ENCODE measurements at places on chromosomes 3 and 15.

- DNase-seq: no peak
These were observed 179.9 kb upstream of the PFN2 start for GRCh38 chr3:150150633-150151032.

DNA sequence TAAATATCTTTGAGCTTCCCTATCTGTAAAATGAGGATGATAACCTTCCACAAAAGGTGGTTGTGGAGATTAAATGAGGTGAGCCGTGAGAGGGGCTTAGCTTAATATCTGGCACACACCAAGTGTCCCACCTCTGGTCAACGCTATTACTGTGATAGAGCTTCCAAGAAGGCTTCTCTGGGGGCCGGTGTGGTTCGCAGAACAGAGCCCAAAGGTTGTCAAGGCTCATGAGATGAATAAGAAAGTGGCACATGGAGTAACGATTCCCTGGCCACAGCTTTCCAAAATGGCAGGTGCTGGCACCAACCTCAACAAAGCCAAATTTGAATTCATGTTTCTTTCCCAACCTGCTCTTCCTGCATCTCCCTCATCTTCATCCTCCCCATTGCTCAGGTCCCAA, 10.4 kb downstream of the KY start:
- no peak for DNase-seq

DNA sequence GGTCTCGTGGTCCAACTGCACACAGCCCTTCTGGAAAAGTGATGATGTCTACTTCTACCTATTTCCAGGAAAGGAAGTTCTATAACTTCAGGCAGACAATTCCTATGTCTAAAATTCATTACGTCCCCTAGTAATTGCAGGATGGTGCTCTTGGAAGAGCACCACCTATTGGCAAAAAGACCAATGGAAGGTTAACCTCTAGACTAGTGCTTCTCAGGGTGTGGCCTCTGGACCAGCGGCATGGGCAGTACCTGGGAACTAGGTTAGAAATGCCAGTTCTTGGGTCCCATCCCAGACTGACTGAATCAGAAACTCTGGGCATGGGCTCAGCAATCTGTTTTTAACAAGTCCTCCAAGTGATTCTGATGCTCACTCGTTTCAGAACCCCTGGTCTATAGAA, 258.3 kb upstream of the ICE2 start:
- DNase-seq: no peak

DNA sequence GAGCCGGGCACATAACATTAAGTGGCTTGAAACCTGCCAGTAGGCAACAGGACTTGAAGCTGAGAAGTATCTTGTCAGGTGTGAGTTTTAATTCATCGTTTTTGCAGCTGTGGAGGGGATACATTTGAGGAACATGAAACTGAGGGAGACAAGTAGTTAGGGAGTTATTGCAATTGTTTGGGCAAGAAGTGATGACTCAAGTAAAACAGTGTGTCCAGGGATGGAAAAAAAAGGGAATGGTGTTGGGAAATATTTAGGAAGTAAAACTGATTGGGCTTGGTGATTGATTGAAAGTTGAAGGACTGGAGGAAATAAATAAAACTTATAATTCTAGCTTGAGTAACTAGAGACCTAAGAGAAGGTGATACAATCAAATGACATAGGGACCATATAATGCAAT, 85.5 kb downstream of the NCEH1 start:
- no peak for DNase-seq

- DNase-seq: no peak
These were observed 44.5 kb downstream of the CTDSPL2 start for GRCh38 chr15:44471885-44472455.

GRCh38 chr3:31831591-31831990, 149.5 kb downstream of the OSBPL10 start:
- DNase-seq: no peak

- no peak for DNase-seq
These were observed 1.3 kb downstream of the STT3B start for GRCh38 chr3:31534065-31534425.

GRCh38 chr15:82146990-82147461, 101.2 kb upstream of the MEX3B start:
- DNase-seq: no peak

- DNase-seq: no peak
These were observed 78.9 kb upstream of the TTC14 start for GRCh38 chr3:180523040-180523439.

DNA sequence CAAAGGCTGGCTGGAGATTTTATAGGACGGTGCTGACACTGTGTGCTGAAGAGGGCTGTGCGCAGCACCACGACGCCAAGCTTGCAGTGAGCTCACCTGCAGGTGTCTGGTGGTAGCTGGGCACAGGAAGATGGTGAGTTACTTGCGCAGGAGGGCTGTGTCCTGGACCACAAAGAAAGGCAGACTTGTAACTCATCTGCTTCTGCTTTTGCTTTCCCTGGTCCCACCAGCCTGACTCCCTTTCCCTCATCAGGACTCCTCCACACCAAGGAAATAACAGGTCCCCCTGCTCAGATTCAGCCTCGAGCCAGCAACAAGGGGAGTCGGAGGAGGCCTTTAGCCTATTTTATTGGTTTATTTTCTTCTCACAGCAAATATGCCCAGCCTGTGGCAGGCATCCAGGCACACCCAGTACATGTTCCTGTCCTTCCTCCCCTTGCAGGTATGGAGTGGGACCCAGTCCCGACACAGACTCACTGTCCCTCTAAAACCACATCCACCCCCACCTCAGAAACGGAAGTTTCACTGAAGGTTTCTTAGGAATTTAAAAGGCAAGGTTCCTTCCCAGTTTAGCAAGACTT, 35.6 kb upstream of the FLNB start:
- no peak for DNase-seq

- no peak for DNase-seq
These were observed 322.3 kb downstream of the ARRDC4 start for GRCh38 chr15:98282656-98283332.

DNA sequence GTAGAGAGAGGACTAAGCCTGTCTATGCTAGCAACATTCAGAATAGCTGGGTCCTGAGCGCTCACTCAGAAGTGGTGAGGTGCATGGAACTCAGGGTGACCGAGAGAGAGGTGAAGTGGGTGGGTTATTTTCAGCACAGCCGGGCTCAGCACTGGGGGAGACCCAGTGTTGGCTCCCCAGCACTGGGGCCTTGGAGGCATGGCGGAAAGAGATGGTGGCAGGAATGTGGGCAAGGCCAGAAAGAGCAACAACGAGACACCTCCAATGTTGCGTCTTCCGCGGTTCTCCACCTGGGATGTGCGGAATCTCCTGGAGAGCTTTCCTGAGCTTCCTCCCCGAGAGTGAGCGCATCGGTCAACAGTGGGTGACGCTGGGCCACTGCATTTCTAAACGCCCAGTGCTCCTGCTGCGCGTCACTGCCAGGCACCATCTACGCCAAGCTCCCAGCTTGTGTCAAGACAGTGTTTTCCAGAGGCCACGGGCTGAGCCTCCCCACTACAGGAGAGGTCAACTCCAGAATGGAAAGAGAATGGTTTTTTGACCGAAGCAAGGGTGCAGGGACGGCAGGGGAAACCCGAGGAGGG, 148.4 kb downstream of the ADAMTS17 start:
- no peak for DNase-seq

GRCh38 chr3:128253150-128253549, 99.9 kb downstream of the EEFSEC start:
- no peak for DNase-seq

DNA sequence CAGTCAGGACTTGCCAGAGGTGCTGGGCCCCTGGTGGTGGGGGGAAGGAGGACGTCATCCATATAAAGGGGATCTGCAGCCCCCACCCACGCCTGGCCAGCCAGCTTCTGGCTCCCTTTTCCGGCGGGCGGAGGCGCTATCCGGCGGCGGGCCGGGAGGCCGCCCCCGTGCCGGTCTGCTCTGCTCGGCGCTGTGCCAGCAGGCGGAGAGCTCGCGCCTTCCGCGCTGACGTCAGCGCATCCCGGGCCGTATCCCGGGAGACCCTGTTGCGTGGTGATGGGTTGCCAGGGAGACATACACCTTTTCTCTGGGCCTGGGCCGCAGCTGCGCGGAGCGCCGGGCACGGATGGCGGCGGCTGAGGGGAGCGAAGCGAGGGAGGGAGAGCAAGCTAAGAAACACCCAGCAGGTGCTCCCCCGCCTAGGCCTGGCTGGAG, 1.1 kb downstream of the FAM131A start:
- DNase-seq: peak; percentile 56

GRCh38 chr15:73927476-73928240, 1.4 kb downstream of the LOXL1 start:
- no peak for DNase-seq

DNA sequence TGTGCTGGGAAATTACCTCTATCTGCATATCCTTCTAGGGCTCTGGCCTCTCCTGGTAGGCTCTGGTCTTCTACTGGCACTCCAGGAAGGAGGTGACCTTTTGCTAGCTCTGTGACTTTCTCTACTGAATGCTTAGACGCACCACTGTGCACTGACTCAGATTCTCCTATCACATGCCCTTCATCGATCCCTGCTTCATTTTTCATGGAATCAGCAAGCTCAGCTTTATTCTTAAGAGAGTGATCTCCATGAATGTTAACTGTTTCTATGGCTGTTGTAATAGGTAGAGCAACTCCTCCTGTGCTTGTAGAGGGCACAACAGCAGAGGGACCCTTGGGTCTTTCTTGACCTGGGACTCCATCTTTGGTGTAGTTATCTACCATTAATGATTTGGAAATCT, 106.6 kb downstream of the MAP4 start:
- DNase-seq: no peak

DNA sequence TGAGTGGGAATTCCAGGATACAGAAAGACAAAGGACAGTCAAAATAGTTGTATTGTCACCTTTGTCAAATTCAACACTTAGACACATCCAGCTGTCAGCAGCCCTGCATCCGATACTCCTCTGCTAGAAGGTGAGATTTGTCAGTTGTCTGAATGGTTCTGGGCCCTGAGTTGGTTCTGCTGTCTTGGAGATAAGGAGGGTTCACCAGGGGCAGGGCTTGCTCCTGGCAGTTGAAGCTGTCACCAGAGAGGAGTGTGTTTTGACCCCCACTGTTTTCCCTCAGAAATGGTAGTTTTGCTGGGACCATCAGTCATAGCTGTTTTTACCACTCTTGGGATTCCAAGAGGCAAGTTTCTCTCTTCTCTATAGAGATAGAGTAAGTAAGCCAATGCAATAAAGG, 3.2 kb upstream of the KY start:
- no peak for DNase-seq

GRCh38 chr15:100256970-100257650, 84.7 kb downstream of the ADAMTS17 start:
- no peak for DNase-seq

DNA sequence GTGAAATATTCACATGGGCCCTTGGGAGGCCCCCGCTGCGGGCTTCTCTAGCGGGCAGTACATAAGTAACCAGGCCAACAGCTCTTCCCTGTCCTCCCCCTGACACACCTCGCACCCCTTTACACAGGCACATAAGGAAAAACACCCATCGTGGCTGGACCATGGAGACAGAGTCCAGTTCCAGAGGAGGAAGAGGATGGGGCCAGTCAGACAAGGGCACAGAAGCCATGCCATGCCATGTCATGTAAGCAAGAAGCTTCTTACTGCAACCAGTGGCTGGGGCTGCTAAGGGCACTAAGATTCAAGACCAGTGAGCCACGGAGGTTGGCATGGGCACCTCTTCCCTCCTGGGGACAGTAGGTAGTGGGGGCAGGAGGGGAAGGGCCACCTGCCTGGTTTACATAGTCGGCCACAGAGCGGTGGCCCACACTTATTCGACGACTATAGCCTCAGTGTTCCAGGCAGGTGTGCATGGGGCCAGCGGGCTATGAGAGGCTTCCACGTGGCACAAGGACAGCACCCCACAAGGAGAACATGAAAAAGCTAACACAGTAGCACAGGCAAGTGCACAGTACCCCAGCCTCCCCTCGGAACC, 5.7 kb upstream of the CYP11A1 start:
- no peak for DNase-seq

DNA sequence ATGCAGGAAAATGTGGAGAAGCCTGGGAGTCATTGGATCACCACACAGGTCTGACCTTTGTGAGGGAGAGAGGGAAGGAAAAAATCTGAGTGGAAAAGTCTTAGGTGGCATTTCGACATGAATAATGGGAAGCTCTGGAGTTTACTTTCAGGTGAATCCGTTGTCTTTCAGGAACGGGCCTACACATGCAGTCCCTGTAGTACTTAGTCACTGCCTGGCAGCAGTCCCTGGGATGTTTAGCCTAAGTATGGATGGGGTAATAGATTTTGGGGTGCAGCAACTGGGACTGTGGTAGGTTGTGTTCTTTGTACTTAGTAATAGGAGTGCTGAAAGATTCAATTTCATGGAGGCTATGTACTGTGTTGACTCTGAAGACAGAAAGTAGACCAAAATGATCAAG, 227.5 kb upstream of the EPHA3 start:
- no peak for DNase-seq

GRCh38 chr15:51380999-51381806, 39.7 kb downstream of the GLDN start:
- DNase-seq: no peak

DNA sequence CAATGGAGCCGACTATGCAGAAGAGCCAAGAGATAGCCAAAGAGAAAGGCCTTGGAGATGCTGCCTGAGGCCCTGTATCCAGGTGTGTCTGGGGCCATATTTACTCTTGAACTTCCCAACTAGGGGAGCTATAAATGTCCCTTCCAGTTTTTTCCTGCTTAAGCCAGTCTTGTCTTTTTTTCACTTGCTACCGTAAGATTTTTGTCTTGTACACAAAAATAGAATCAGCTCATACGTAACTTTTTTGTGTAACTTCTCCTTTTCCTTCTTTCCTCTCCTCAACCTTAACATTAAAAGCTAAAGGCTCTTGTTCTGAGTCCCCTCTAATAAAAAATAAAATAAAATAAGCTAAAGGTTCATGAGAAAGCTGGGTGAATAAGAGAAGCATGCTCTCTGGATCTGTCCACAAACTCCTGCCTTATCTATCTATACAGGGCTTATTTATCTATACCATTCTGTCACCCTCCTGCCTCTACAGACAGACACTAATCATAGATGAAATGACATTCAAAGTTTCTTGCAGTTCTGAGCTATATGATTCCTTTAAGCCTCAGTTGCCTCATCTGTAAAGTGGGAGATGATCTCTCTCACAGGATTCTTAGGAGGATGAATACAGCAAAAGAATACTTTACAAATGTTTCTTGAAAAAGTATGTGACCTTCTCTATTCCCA, 4.6 kb downstream of the SUMF1 start:
- no peak for DNase-seq

DNA sequence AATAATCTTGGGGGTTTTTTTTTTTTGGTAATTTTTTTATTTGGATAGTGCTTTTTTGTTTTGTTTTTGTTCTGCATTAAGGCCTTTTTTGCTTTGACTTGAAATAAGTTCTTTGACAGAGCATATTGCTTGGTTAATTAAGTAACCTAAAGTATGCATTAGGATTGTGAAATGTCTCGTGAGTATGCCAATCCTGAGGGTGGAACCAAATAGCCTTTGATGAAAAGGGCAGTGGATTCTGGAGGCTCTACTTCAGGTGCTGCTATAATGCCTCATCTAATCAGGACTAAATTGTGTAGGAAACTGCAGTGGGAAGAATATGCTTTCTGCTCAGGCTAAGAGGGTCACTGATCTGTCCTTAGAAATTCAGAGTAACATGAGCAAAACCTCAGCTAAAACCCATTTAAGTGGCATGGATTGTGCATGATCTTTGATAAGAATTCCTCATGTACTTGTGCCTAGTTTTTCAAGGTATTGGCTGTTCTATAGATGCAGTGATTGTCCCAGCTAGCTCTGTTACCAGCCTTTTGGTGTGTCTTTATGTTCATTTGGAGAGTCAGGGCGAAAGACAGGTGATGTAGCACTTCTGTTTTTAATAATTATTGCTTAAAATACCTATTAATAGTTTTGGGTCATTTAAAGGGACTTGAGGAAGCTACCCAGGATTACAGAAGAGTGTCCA, 15.4 kb downstream of the CDV3 start:
- DNase-seq: no peak

All from NCI-H187 treated with DMSO at 0.1 percent for 48 hours (cell line).